ENCODE measurements at places on chromosomes 4 and X.

DNA sequence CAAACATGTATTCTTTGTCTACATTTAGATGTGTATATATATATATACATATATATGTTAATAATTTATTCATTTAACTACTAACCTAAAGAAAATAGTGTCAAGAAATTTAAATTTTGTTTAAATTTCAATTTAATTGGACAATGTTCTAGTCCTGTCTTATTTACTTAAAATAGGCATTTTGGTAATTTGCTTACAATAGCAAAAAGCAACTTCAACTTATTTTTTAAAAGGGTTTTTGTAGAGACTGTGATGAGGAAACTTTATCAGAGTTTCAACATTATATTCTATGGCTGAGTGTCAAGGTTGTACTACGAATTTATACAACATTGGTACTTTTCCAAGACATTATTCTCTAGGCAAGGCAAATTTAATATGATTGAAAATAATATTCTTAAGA lies 212.0 kb upstream of the ARSJ start:
- DNase-seq = no peak

- no peak for DNase-seq
These were observed 120.2 kb upstream of the PJA1 start for GRCh38 chrX:69285401-69285877.

- DNase-seq = no peak
These were observed 59.0 kb downstream of the FAM13A start for GRCh38 chr4:88998001-88998400.

- no peak for DNase-seq
These were observed 526.6 kb downstream of the C4orf33 start for GRCh38 chr4:129622566-129622965.

GRCh38 chr4:93654211-93654610 lies 174.3 kb upstream of the ATOH1 start:
- no peak for DNase-seq

DNA sequence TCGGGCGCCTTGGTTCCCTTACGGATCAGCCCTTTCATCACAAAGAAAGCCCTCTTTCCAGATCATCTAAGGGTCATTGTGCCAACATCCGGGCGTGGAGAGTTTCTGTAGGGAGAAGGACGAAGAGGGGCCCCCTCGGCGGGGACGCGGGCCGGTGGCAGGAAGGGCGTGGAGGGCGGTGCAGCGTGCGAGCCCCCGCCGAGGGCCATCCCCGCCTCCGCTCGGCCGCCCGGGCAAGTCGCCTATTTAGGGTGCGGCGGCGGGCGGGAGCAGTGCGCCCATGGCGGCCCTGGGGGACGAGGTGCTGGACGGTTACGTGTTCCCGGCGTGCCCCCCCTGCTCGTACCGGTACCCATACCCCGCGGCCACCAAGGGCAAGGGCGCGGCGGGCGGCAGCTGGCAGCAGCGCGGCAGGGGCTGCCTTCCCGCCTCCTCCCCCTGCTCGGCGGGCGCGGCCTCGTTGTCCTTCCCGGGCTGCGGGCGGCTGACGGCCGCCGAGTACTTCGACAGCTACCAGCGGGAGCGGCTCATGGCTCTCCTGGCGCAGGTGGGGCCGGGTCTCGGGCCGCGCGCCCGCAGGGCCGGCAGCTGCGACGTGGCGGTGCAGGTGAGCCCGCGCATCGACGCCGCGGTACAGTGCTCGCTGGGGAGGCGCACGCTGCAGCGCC lies at the start of gene ZAR1:
Gene ZAR1, plus strand, starts transcription at position 241 of the 668 bp plus-strand sequence. Its CDS starts 40 bp downstream, at position 281.
- no peak for DNase-seq

DNA sequence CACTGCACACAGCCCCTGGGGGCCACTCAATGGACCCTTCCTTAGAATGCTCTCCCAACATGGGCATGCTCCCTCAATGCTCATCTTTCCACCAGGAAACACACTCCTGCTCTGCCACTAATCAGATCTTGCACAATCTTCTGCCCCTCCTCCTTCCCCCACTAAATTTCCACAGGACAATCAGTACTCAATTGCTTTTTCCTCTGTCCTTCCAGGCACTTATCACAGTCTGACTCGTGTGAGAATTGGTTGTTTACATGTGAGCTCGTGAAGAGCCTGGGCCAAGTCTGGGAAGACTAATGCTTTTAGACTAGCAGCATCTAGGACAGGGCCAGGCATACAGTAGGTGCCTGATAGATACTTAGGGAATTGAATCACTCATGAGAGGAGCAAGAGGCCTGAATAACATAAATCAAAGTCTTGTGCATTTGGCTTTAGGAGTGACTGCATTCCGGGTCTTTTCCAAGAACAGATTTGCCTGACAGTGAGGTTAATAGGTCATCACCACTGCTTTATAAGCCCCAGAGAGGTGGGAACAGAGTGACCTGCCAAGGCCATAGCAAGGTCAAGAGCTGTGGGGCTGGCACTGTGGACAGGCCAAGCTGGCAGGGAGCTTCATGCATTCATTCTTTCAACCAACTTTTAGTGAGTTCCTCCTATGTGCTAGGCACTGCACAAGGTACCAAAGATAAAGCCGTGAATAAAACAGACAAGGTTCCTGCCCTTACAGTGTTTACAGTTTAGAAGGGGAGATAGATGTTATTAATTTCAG lies 55.0 kb downstream of the PRPS1 start:
- no peak for DNase-seq

- DNase-seq = peak; percentile 80
These were observed 1697.1 kb downstream of the STIM2 start for GRCh38 chr4:28557755-28558154.

DNA sequence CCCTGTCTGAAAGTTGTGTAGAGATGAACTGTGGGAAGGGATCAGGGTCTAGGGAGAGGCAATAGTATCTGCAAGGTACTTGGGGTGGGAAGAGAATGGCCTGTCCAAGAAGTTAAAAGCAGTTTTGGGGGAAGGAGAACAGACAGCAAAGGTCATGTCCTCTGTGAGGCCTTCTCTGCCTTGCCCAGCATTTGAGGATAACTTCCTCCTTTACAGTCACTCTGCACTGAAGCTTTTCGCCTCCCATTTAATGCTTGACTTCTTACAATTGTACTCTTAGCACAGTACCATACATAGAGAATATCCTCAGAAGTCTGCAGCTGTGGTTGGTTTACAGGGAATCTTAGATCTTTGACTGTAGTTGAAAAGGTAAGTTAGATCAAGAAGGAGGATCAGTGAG lies 121.8 kb upstream of the AP1S2 start:
- DNase-seq = no peak

- no peak for DNase-seq
These were observed 18.0 kb downstream of the SUV39H1 start for GRCh38 chrX:48714573-48714972.

DNA sequence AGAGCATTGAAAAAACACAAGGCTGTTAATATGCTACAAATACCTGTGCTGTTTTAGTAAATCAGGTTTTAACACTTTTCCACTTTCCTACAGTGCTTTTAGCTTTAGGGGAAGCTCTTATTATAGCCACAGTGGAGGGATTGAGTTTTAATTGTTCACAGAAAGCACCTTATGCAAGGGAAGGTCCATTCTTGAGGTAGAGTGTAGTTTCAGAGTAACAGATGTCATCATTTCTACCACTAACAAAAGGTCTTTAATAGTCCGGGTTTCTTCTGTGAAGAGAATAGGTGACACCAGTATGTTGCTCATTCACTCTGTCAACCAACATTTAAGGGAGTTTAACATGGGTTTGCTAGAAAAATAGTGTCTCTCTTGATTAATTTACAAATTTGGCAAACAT lies 104.4 kb downstream of the STIM2 start:
- DNase-seq = no peak

GRCh38 chrX:71053217-71053621 lies 14.9 kb downstream of the SNX12 start:
- no peak for DNase-seq

- no peak for DNase-seq
These were observed 6.4 kb downstream of the NKX6-1 start for GRCh38 chr4:84492737-84493091.

GRCh38 chr4:71095545-71095944 lies 102.1 kb downstream of the DCK start:
- peak; percentile 3 for DNase-seq

- DNase-seq = no peak
These were observed 116.6 kb downstream of the RASGEF1B start for GRCh38 chr4:81355136-81355535.

DNA sequence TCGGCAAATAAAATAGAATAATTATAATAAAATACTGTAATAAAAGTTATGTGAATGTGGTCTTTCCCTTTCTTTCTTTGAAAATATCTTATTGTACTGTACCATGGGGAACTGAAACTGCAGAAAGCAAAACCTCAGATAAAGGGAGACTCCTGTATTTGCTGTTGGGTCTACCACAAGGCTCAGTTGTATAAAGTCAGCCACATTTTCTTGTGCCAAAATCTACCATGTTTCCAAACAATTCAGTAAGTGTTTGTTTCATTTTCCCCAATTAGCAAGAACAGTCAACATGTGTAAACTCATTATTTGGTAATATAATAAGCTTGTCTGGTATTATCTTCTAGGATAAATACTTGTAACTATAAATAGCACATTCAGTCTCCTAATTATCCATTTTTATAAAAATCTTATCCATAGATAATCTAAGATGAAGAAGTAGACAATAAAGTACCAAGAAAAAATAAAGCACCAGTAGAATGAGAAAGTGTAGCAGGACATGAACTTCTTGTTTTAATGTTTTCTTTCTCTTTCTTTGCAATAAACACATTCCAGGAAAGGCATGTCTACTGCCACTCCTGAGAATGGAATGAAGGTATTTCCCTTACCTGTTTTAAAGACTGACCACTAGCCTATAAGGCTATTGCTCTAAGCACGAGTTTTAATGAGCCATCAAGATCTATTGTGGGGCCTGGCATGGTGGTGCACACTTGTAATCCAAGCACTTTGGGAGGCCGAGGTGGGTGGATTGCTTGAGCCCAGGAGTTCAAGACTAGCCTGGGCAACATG lies 15.0 kb upstream of the OTUD4 start:
- DNase-seq = no peak

DNA sequence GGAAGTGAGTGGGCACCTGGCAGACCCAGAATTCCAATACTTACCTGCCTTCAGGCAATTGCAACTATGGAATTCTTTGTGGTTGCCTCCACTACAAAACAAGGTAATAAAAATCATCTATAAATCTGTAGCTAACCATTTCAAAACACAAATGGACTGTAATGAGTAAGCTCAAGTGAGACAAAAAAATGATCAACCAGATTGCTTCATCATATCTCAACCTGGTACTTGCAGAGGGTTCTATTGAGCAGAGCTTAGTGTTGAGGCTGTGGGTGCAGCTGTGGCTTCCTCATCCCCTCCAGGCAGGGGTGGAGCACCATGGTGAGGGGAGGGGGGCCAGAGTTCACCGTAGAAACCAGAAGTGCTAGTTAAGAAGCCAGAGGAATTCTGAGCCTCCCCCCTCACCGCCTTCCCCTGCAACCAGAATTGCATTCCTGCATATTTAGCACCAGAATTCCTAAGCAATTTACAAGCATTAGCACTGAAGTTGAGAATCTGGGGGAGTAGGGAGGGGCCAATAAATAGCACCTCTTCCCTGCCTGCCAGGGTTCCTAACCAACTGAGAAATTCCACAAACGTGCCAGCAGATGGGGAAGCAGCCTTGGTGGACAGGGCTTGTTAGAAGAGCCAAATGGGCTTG lies 11.5 kb downstream of the CTAG1A start:
- DNase-seq = peak; percentile 91

- no peak for DNase-seq
These were observed 138.7 kb downstream of the PDGFC start for GRCh38 chr4:156832886-156833285.

- DNase-seq = peak; percentile 59
These were observed 27.4 kb upstream of the PLAC1 start for GRCh38 chrX:134685668-134686067.

- DNase-seq = no peak
These were observed 136.7 kb upstream of the C1QTNF7 start for GRCh38 chr4:15291122-15291521.

DNA sequence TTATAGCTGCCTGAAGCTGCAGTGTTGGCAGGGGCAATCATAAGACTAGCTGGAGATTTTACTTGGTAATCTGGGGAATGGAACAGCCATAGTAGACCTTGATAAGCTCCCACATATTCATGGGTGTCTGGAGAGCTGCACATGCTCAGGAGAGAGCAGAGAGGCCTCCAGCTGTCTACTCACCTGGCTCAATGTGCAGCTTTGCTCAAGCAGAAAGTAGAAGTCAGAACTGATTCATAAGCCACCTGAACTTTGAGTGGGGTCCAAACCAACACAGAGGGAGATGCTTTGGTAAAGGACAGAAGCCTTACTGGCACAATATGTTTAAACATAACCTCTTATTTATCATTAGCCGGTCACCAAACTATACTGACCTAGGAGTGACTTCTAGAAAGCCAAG lies 54.4 kb downstream of the KDM6A start:
- DNase-seq = no peak

- DNase-seq = peak; percentile 4
These were observed 39.7 kb downstream of the ENPEP start for GRCh38 chr4:110515676-110516075.

- peak; percentile 41 for DNase-seq
These were observed 372.9 kb upstream of the TENM3 start for GRCh38 chr4:181870326-181870725.

GRCh38 chr4:25310803-25311166 lies 1.8 kb upstream of the ZCCHC4 start:
- no peak for DNase-seq

DNA sequence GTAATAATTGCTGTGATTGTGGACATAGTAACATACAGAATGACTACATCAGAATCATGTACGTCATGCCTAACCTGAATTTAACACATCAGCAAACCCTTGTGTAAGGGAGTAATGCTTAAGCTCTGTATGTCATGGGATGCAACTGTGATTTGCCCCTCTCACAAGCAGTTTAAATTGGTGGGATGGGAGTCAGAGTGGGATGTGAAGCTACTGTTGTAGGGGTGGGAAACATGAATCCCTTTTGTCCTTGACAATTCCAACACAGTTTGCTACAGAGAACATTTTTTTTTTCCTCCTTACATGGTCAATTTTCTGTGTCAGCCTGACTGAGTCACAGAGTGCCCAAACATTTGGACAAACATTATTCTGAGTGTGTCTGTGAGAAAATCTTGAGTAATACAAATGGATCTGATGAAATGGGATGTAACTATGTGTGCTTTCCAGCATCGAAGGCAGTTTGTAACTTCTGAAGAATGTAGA lies 392.8 kb downstream of the GPM6A start:
- peak; percentile 93 for DNase-seq

DNA sequence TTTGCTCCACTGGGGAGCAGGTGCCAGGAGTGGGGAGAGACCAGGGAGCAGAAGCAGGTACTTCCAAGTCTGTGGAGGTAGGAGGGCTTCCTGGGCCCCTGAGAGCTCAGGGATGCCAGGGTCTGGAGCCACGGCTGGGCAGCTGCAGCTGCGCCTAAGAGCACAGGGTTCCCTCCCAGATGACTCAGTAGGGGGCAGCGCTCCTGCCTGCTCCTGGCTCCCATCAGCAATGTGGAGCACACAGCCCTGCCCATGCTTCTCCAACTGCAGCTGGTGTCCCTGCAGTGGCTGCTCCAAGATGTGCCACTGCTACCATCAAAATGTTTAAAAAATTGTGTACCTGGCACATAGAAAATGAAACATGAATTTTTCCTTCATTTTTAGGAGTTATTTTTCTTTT lies 1028.2 kb downstream of the PCDH7 start:
- DNase-seq = no peak

- DNase-seq = peak; percentile 83
These were observed 333.3 kb downstream of the PDGFC start for GRCh38 chr4:156638334-156638733.
